Activated naive CD4-positive, alpha-beta T cell treated with anti-CD3 and anti-CD28 coated beads, Interleukin-2, amount 10 ng/mL, durations not matched to agents 7 days and 5 days (primary cell): ENCODE measurements at places on chromosomes 3 and 15.

- peaks cover 11% of the 10 kb centered on the region for H3K36me3 ChIP-seq
- no peak overlapping the region for H3K4me3 ChIP-seq
- H3K27me3 ChIP-seq, result no peaks in the 10 kb centered on the region
- H3K27ac ChIP-seq, result peak overlapping the region; percentile 0
- H3K4me1 ChIP-seq, result peaks cover 24% of the 10 kb centered on the region
- no peak for DNase-seq
Measured at GRCh38 chr3:60192297-60193114, 1058.7 kb downstream of the FHIT start.

GRCh38 chr15:40941068-40941527 is 12.0 kb downstream of the DLL4 start:
- no peak for DNase-seq
- no peak overlapping the region for H3K27ac ChIP-seq
- peak overlapping the region; percentile 18 for H3K4me3 ChIP-seq
- peaks cover 50% of the 10 kb centered on the region for H3K4me1 ChIP-seq
- peaks cover 31% of the 10 kb centered on the region for H3K27me3 ChIP-seq

- no peaks in the 10 kb centered on the region for H3K27me3 ChIP-seq
- no peak for DNase-seq
- peaks cover 42% of the 10 kb centered on the region for H3K4me1 ChIP-seq
Measured at GRCh38 chr3:53166781-53167291, 5.8 kb downstream of the PRKCD start.

- no peak for DNase-seq
- no peak overlapping the region for H3K4me3 ChIP-seq
- no peaks in the 10 kb centered on the region for H3K36me3 ChIP-seq
- no peaks in the 10 kb centered on the region for H3K27me3 ChIP-seq
- peaks cover 2% of the 10 kb centered on the region for H3K4me1 ChIP-seq
- no peak overlapping the region for H3K27ac ChIP-seq
Measured at GRCh38 chr3:114274929-114275328, 18.9 kb upstream of the TIGIT start.
